ENCODE measurements at places on chromosomes 4 and X.

DNA sequence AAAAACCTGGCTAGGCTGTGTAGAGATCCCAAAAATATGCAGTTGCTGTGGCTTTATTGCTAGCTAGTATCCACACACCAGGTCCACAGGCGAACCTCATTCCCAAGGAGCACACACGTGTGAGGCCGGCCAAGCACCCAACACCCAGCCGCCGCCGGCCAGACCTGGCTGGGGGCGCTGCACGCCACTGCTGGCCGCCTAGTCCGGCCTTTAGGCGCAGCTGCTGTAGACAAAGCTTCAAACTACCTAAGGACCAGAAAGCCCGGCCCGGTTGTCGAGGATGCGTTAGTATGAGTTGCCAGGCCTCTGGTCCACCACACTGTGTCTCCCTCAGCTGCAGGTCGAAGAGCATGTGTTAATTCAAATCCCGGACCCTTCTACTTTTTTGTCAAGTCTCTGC is 3.1 kb downstream of the POU3F4 start:
- no peak for DNase-seq

DNA sequence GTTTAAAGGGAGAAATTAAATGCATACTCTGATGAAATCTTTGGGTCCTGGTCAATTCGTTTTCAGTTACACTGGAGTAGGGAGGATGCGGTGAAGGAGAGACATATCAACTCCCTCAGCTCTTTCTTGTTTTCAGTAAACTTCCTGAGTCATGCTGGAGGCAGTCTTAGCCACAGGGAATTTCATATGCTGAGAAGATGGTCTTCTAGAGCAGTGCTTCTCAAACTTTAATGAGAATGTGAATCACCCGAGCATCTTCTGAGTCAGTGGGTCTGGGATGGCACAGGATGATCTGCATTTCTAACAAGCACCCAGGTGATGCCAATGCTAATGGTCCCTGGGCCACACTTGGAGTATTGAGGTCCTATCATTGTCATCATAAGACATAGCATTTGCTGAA is 214.5 kb downstream of the KIT start:
- no peak for DNase-seq

GRCh38 chr4:89160806-89161205 is 49.5 kb downstream of the TIGD2 start:
- DNase-seq, result no peak

GRCh38 chr4:22099896-22100295 is 151.3 kb upstream of the KCNIP4 start:
- no peak for DNase-seq

- DNase-seq, result no peak
These were observed 49.9 kb downstream of the DOCK11 start for GRCh38 chrX:118545510-118545909.

- DNase-seq, result no peak
These were observed 1.6 kb upstream of the GSX2 start for GRCh38 chr4:54098375-54098774.

GRCh38 chr4:18869166-18869565 is 847.6 kb upstream of the LCORL start:
- no peak for DNase-seq

GRCh38 chr4:82705928-82706300 is 92.7 kb downstream of the SCD5 start:
- DNase-seq, result no peak

DNA sequence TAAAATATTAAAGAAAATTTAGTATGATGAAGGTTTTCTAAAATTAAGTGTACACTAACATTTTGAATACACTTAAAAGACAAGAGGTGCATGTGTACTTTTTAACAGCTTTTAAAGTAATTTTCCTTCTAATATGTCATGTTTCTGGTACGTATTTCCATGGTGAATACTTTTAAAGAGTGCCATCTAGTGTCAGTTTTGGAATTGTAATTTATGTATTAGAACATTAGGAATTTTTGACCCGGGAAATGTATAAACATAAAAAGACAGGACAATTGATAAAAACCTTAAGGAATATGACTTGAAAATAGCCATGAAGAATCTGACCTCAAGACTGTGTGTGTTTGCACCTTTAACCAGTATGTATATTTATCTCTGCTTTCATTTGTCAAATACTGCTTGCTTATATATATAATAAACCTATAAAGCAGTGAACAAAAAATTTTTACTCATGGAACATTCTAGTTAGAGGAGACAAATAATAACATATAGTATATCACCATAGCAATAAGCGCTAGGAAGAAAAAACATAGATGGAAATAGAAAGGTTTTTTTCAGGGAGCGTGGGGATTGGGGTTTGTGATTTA is 7.2 kb downstream of the GSTCD start:
- peak; percentile 17 for DNase-seq

- peak; percentile 37 for DNase-seq
These were observed 150.1 kb downstream of the HNRNPD start for GRCh38 chr4:82223715-82224114.

DNA sequence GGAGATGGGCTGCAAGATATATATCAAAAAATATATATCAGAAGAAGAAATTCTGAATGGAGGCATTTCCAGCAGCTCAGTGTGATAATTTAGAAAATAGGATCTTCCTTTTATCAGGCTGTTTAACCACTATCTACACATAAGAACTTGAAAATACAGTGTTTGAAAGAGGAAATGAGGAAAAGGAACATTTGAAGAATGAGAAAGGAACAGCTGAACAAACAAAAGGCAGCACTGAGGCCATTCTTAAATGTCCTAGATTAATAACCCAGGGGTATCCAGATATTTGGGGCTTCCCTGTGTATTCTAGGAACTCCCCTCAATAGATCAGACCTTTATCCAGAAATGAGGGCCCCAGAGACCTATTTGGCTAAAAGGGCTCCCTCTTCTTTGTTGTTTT is 4.1 kb downstream of the SLC39A8 start:
- DNase-seq, result no peak

DNA sequence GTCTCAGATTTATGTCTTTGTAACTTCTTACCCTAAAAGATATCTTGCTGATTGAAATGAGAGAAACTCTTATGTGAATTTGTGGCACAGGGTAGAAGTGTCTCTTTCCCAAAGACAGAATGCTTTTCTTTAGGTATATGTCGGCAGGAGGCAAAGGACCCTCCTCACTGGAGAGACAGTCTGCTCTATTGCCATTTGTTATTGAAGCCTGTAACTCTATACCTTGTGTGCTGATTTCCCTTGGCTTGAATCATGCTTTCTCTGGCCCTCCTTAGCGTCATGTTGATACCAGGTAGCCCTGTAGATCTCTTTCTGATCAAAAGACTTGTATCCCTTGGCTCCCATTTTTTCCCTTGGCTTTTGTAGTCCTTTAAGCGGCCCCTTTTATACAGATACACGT is 284.3 kb downstream of the CXXC4 start:
- DNase-seq, result no peak

- DNase-seq, result no peak
These were observed 383.5 kb upstream of the INTU start for GRCh38 chr4:127249066-127249766.

GRCh38 chr4:80610199-80610598 is 274.7 kb downstream of the CFAP299 start:
- DNase-seq, result no peak

GRCh38 chrX:45011131-45011530 is 138.1 kb downstream of the KDM6A start:
- no peak for DNase-seq

- DNase-seq, result no peak
These were observed 5.8 kb downstream of the SRD5A3 start for GRCh38 chr4:55351824-55352223.

GRCh38 chr4:65391382-65391781 is 278.9 kb downstream of the EPHA5 start:
- DNase-seq, result no peak

DNA sequence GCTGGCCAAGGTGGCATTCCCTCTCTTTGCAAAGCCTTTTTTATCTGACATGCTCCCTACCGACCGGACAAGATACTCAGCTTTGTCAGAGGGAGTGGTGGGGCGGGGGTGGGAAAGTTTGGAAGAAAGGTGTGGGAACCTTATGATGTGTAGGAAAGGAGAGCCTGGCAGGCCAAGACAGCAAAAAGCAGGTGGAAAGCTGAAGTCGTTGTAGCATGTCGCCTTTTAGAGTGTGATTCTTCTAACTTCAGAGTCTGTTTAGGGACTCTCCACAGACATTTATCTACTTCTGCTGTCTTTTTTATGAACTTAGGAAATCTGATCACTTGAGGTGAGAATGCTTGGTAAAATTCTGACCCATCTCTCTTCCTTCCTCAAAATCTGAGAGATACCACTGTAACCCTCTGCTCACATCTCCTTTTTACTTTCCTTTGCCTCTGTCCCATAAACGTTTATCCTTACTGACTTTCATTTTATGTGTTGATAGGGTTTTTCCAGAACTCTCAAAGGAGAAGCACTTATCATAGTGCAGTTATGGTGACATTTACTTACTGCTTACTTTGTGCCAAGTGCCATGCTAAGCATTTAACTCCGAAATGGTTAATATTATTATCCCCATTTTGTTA is 8.2 kb upstream of the RUFY3 start:
- no peak for DNase-seq

GRCh38 chrX:11756354-11757318 is 1.4 kb upstream of the MSL3 start:
- DNase-seq, result no peak

DNA sequence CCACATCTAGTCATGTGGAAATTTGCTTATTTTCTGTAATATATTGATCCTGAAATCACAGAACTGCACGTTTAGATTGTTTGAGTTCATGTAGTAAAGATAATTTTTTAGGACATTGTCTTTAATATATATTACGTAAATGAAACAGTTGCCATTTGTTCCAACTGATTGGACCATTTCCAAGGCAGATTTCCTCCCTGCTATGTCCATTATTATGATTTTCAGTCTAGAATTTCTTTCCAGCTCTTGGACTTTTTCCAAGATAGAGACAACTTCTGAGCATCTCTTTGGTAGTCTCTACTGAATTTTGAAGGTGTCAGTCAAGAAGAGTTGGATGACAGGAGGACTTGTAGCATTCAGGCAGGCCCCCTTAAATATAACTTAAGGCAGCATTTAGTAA is 94.6 kb downstream of the STIM2 start:
- no peak for DNase-seq

DNA sequence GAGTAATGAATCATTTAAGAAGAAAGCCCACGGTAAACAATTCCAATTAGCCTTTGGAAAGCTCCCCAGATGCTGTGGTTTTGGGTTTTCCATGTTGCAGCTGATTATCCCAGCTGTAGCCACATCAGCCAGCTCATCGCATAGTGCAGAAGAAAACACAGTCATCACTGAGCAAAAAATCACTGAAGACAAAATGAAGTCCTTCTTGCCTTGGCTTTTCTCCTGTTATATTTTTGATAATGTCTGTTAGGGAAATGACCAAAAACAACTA is 193.0 kb upstream of the C1QTNF7 start:
- no peak for DNase-seq

- peak; percentile 33 for DNase-seq
These were observed 18.0 kb downstream of the FAM9A start for GRCh38 chrX:8783097-8783713.

- no peak for DNase-seq
These were observed 24.3 kb downstream of the SHROOM3 start for GRCh38 chr4:76459291-76459723.

GRCh38 chr4:88765729-88766128 is 68.1 kb upstream of the NAP1L5 start:
- DNase-seq, result no peak

GRCh38 chrX:102975016-102975415 is 37.9 kb downstream of the RAB40AL start:
- no peak for DNase-seq

DNA sequence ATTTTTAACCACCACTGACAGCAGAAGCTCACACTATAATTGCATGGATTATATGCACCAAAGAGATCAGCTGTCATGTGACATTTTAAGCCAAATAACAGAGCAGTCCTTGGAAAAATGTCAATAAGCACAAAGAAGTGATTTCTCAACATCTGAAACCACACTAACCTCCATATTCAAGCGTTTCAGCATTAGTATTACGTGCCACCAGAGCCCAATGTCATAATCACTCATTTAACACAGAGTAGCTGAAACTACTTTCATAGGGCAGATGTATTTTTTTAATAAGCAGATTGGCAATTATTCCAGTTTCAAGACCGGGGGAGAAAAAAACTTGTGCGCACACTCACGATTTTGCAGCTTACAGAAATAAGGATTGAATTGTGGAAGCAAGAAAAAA is 76.6 kb downstream of the SH3KBP1 start:
- DNase-seq, result no peak

GRCh38 chrX:111917591-111917990 is 41.6 kb downstream of the TRPC5OS start:
- no peak for DNase-seq

GRCh38 chrX:123899701-123900100 is 39.8 kb downstream of the XIAP start:
- DNase-seq, result no peak

DNA sequence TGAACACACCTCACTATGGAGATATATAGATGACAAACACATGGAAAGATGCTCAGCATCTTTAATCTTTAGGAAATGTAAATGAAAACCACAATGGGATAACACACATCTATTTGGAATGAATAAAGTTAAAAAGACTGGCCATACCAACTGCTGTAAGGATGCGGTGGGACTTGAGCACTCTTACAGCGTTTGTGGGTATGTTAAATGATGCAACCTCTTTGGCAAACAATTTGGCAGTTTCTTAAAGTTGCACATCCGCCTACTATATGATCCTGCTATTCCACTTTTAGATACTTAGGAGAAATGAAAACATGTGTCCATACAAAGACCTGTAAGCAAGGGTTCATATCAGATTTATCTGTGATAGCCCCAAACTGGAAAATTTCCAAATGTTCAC is 50.7 kb downstream of the MRPL1 start:
- DNase-seq, result no peak

- DNase-seq, result no peak
These were observed 360.6 kb downstream of the INPP4B start for GRCh38 chr4:142485452-142485851.

DNA sequence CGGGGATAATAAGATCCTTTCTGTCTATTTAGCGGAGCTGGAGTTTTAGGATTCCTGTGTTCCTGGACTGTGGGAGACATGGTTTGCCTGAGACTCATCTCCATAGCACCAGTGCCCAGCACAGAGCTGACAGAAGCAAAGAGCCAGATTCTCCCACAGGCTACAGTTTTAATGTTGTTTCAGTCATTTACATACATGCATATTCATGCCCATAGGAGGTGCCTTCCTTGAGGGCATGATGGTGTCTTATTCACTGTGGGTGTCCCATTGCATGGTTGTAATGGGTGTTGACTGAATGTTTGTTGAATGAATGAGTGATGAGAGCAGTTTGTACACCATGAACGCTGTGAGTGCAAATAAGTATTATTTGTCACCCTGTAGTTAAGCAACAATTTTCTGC is 260.6 kb downstream of the EVC2 start:
- DNase-seq, result no peak

GRCh38 chr4:102574317-102574716 is 73.2 kb downstream of the NFKB1 start:
- DNase-seq, result no peak

DNA sequence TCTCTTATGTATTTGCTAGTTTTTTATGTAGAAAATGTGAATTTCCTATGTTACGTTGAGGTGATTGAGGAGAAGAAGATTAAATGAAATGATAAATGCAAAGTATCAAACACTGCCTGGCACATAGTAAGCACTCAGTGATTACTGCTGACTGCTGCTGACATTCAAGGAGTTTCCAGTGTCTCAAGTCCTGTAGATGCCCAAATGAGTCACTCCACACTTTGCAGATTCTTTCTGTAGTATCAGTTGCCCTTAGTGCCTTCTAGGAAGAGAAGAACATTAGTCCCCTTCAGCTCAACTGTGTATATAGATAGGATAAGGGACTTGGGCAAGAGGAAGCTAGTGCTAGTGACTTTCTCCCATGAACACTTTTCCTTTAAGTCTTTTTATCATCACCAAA is 240.5 kb upstream of the TEX13A start:
- DNase-seq, result no peak
